Spleen (tissue), 13 donors: ENCODE measurements at places on chromosomes 6 and 20. TPM values are rescaled to one million over a fixed set of nuclear protein-coding genes. Genes with fewer than 3 reads are reported as not detected.

DNA sequence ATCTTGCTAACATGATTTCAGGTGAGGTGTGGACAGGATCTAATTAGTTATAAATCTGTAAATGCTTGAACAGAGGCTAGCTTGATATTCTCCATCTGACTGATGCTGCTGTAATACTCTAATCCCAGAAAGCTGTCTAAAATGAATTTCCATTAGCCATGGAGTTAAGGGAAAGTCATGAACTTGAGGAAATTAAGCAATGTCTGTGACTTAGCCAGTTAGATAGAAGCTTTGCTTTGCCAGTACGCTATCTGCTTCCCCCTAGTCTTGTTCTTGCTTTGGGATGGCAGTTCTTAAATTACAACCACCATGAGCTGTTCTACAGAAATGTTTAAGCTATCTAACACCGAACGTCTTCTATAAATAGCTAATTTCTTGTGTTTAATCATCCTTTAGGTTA, 195.7 kb downstream of the PRL start:
- H3K27ac ChIP-seq: no peak overlapping the region
- H3K4me3 ChIP-seq: no peak overlapping the region
- H3K4me1 ChIP-seq: no peaks in the 10 kb centered on the region

DNA sequence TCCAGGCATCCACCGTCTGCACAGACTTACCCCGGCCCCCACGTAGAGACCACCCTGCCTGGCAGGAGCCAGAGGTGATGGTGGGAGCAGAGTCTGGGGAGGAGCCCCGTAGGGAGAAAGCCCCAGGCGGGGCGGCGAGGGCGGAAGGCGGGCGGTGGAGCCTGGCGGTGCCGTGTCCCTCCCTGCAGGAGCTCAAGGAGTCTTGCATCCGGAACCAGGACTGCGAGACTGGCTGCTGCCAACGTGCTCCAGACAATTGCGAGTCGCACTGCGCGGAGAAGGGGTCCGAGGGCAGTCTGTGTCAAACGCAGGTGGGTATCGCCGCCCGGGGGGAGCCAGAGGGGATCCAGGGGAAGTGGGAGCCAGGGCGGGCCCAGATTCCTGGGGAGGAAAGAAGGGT, 6.0 kb downstream of the CLPSL1 start:
- H3K4me3 ChIP-seq: no peak overlapping the region
- H3K27ac ChIP-seq: no peak overlapping the region
- peaks cover 63% of the 10 kb centered on the region for H3K27me3 ChIP-seq
- no peaks in the 10 kb centered on the region for H3K36me3 ChIP-seq
- H3K4me1 ChIP-seq: peaks cover 7% of the 10 kb centered on the region
- DNase-seq: no peak

DNA sequence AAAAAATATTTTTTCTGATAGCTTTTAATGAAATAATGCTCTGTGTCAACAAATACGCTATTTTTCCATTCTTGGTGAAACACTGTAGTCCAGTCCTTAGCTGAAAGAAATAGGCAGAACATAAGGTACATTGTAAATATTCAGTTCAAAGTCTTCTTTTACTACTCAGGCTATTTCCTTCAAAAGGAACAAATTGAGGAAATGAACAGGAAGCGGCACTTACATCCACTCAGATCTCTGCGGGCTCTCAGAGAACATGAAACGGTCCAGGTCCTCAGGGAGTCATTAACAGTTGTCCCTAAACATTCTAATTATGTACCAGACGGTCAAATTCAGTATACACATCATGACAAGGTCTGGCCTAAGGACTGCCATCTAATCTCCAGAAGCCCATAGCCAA, 212.6 kb downstream of the KIF16B start:
- no peaks in the 10 kb centered on the region for H3K4me1 ChIP-seq
- no peak overlapping the region for H3K27ac ChIP-seq
- no peaks in the 10 kb centered on the region for H3K27me3 ChIP-seq
- peaks cover 22% of the 10 kb centered on the region for H3K36me3 ChIP-seq

DNA sequence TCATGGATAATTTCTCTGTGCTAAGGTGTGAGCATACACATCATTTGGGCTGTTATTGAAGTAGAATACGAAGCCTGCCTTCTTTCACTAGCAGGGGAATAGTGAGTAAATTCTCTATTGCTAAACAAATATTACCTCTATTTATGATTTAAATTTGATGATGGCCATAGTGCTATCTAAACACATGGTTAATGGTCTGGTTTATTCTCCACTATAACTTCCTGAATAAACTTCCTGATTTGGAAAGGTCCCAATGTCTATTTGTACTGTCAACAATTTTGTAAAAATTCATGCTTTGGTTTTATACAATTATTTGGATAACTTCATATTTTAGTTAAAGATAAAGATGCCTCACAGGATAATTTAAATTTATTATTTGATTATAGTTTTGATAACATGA, 400.8 kb downstream of the ARHGAP18 start:
- H3K4me3 ChIP-seq: no peak overlapping the region
- H3K27me3 ChIP-seq: no peaks in the 10 kb centered on the region
- no peaks in the 10 kb centered on the region for H3K36me3 ChIP-seq
- H3K27ac ChIP-seq: no peak overlapping the region

DNA sequence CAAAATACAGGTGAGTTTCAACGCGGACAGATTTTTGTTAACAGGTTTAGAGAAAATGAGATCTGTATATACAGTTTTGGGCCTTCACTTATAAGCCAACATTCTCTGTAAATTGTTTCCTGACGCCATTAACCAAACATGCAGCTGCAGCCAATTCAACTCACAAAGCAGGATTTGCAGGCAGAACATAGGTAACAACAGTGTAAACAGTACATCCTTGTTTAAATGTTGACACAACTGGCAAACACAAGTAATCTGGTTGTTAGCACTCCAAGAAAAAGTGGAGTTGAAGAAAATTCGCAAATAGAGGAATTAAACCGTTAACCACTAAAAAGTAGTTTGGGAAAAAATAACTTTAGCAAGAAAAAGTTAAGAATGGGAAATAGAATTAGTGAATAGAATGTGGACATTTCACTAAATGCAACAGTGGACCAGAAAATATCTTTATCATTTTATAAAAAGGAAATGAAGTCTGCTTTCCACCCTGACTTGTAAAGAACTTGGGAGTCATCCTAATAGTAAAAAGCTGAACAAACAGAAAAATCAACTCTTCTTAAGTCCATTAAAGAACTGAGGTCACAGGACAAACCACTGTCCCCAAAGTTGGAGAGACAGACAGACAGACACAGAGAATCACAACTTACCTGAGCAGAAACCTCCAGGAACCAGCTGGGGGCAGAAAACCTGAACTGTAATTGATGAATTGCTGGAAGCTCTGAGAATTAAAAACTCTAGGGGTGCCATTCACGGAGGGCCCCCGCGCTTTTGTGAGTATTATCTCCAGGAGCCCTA, 10.1 kb downstream of the SMIM28 start:
- DNase-seq: no peak
- H3K27ac ChIP-seq: no peak overlapping the region
- H3K4me3 ChIP-seq: no peak overlapping the region
- no peaks in the 10 kb centered on the region for H3K4me1 ChIP-seq
- no peaks in the 10 kb centered on the region for H3K27me3 ChIP-seq
- no peaks in the 10 kb centered on the region for H3K36me3 ChIP-seq

- no peak overlapping the region for H3K4me3 ChIP-seq
- H3K27me3 ChIP-seq: no peaks in the 10 kb centered on the region
- no peaks in the 10 kb centered on the region for H3K36me3 ChIP-seq
- DNase-seq: no peak
- no peaks in the 10 kb centered on the region for H3K4me1 ChIP-seq
These were observed 133.5 kb upstream of the CLDN20 start for GRCh38 chr6:155130161-155130853.

DNA sequence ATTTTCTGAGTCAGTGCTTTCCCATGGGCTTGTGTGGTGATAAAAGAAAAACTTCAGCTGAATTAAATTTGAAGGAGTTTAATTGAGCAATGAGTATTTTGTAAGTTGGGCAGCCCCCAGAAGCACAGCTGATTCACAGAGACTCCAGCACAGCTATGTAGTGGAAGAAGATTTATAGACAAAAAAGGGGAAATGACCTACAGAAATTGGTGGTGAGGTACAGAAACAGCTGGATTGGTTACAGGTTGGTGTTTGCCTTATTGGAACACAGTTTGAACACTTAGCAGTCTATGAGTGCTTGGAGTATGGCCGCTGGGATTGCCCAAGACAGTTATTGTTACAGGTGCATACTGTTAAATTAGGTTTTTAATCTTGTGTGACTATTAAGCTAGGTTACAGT, 96.9 kb upstream of the PTPRK start:
- H3K36me3 ChIP-seq: no peaks in the 10 kb centered on the region
- no peaks in the 10 kb centered on the region for H3K27me3 ChIP-seq
- H3K4me1 ChIP-seq: no peaks in the 10 kb centered on the region
- H3K27ac ChIP-seq: no peak overlapping the region
- no peak overlapping the region for H3K4me3 ChIP-seq

- H3K4me3 ChIP-seq: no peak overlapping the region
- no peak overlapping the region for H3K27ac ChIP-seq
- no peaks in the 10 kb centered on the region for H3K4me1 ChIP-seq
These were observed 38.0 kb upstream of the VGLL2 start for GRCh38 chr6:117227245-117227962.

GRCh38 chr20:24461848-24462247, 7.6 kb upstream of the SYNDIG1 start:
- no peak overlapping the region for H3K4me3 ChIP-seq
- H3K36me3 ChIP-seq: no peaks in the 10 kb centered on the region
- no peak overlapping the region for H3K27ac ChIP-seq
- no peaks in the 10 kb centered on the region for H3K4me1 ChIP-seq
- H3K27me3 ChIP-seq: no peaks in the 10 kb centered on the region

DPPA5 gene
- total RNA-seq: not detected

BPIFB4 gene
- not detected for total RNA-seq

GSTA2 gene
- not detected for total RNA-seq

DDX27 gene
- 39.0 TPM for total RNA-seq

MEI4 gene
- total RNA-seq: not detected

BMP2 gene
- 30.1 TPM for total RNA-seq
